ENCODE measurements at places on chromosomes 1 and 21. TPM values are rescaled to one million over a fixed set of nuclear protein-coding genes. Genes with fewer than 3 reads are reported as not detected.

DNA sequence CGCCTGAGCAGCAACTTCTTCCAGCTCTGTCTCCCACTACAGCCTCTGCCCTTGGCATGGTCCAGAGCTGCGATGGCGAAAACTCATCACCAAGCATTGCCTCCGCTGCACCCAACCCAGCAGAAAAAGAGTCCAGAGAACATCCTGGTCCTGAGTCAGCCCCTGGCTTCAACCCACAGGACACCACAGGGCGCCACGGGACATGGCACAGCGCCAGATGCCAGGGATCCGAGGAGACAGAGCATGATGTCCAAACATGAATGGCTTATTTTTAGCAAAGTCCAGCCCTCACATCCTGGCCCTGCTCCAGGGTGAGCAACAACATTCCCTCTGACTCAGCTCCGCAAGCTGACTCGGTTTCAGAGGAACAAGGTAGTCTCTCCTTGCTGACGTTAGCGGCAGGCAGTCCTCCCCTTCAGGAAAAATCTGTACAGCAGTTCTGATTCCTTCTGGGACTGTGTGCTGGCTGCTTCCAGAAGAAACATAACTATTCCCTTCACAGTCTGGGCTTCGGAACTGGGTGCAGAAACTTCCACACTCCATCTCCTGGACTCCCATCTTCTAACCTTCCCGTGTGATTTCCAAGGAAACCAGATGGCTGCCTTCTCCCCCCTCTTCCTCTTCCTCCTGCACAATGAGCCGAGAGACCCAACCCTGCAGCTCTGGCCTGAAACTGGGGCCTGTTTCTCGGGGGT is 131.3 kb downstream of the TOMM20 start:
- no peak for DNase-seq

GRCh38 chr1:109111386-109112055 is 2.4 kb upstream of the ELAPOR1 start:
- DNase-seq: no peak

- DNase-seq: no peak
Measured at GRCh38 chr1:13911697-13912619, 212.0 kb downstream of the PRDM2 start.

DNA sequence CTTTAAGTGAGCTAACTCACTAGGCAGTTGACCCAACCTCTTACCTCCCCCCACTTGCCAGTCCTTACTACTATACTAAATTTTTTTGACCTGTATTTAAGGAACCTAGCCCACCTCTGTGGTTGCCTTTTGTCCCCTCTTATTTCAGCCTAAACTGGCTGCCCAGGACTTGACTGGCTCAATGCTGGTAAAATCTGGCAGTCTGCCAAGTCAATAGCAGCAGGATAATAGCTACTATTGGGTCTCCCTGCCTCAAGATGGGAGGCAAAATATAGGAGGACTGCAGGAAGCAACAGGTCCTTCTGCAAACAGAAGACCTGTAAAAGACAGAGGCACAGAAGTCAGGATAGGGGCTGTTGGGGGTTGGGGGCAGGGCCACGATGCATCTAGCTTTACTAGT is 144.2 kb upstream of the POGK start:
- no peak for DNase-seq

LIPI gene
- not detected for total RNA-seq

DNA sequence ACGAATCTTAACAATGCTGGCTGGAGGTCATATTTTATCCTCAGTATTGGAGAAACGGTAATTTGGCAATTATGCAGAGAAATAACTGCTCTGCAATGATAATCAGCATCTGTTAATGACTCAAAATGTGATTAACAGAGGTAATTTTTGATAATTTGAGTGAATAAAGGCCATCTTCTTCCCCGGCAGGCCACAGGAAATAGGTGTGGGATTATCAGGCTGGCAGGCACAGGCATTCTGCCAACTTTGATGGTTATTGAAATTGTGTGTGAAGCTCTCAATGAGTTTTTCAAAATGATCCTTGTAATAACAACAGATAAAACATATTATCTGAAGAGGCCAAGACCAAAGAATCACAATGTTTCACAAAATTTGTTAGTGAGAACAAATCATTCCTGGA is 309.0 kb downstream of the PTGER3 start:
- no peak for DNase-seq

DNA sequence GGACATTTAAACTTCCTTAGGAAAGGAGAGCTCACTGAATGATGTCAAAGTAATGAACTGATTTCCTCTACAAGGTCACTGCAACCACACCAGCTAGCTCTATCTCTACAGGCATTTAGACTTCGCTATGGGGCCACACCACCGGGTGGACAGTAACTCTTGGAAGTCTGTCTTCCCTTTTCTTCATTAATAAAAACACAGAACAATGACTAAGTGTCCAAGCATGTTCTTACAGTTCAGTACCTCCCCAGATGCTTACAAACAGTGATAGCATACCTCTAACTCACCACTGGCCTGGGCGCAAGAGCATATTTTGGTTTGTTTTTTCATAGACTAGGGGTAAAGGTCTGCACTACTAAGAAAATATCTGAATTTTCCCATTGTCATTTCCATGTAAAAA is 54.6 kb downstream of the SIM2 start:
- no peak for DNase-seq

DNA sequence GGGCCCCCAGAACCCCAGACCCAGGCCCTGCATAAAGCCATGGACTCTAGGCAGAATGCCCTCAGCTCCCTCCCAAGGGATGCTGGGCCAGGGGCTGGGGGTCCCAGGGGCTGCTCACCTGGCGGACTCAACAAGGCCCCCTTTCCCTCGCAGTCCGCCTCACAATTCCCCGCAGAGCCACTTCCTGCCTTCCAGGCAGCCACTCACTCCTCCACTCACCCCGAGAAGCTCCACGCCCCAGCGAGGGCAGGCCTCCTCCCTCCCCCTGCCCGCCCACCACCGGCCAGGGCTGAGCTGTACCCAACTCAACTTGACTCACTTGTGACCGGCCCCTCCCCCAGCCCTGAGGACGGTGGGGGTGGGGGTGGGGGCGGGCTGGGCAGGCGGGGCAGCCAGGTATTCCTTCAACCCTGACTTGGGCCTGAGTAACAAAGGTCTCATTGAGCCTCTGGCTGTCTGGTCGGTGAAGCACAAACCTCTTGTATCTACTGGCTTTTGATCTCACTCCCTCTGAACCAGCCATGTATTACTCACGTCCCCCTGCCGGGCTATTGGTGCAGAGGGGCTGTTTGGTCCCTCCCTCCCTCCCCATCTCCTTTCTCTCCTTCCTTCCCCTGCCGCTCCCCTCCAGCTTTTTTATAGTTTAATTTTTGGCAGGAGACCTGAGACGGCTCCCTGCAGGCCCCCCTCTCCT is 5.9 kb downstream of the BLACAT1 start:
- DNase-seq: peak; percentile 77

GRCh38 chr1:84758968-84759491 is 68.8 kb upstream of the SSX2IP start:
- DNase-seq: no peak

DNA sequence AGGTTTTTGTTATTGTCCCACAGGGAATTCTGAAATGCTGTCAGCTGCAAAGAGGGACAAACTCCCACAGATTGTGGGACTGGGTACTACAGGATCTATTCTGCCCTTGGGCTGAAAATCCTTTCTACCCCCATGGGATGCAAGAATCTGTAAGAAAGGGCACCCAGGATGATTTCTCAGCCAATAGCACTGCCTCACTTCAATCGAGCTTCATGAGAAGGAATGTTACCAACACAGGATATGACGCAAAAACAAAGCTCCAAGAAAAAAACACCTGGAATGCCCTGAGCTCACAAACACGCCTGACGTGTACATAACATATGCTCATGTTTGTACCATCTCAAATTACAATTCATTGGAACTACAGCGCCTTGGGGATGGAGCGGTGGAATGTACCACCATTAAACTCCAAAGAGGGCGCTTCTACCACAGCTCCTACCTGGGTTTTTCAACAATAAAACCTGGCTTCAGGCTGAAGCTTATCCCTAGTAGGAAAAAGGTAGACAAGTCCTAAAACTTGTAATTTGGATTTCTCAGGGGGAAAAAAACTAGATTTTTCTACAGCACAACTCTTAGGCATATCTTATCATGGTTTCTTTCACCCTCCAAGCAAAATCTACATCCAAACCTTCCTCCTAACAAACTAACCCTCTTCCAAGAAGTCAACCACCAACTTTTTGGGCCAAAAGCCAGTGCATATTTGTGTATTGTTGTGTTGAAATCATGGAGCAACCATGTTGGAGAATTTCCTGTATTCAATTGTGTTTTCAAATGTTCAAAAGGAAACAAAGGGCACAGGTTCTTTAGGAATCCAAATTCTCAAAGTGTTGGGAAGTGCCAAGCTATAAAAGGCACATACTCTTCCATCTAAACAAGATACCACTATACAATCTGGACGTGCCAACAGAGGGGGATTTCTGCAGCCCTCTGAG is 78.9 kb downstream of the TGFBR3 start:
- no peak for DNase-seq

DNA sequence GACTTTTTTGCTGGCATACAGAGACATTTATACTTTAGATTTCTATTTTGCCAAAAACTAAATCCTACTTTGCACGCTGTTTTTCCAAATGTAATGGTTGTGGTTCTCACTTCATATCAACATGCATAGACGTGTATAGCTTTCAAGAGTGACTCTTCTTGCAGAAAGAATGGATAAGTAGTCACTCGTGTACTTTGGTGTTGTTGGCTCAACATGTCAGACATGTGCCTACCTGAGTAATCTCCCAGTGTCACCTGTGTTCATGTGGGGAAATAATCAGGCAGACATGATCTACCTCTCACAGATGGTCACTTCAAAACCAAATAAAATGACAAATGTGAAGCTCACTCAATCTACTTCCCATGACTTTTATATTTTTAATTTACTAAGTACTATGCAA is 73.1 kb downstream of the GPR88 start:
- no peak for DNase-seq

- no peak for DNase-seq
Measured at GRCh38 chr1:93323185-93323820, 22.4 kb upstream of the DR1 start.

GRCh38 chr1:231073331-231073730 is 33.3 kb upstream of the FAM89A start:
- no peak for DNase-seq

- DNase-seq: no peak
Measured at GRCh38 chr1:3377166-3377565, 77.3 kb upstream of the ARHGEF16 start.

UBE2U gene
- total RNA-seq: not detected

- DNase-seq: no peak
Measured at GRCh38 chr1:59484096-59484495, 187.2 kb downstream of the FGGY start.

DNA sequence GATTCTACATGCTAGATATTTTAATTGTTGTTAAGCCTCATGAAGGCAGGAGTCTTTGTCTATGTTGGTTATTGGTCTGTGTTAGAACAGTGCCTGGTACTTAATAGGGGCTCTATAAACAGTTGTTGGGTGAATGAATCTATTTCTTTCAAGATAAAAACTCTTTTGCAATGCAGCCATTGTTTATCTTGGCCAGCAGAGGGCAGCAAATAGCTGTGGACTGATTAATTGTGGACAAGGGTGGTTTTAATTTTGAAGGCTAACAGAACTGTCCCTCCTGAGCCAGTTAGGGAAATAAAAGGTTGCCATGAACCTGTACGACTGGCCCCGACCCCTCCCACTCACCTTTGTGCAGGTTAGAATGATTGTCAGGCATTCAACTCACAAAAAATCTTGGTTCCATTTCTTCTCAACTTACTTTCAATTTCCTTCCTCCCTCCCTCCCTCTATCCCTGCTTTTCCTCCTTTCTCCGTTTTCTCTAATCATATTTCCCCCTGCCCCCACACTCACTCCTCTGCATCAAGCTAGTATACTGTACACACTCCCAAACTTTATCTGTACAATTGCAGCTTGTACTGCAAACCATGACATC is 66.3 kb upstream of the DIRAS3 start:
- no peak for DNase-seq

MAN1C1 gene
- total RNA-seq: 7.8 TPM

CD5L gene
- total RNA-seq: not detected

- no peak for DNase-seq
Measured at GRCh38 chr1:228118040-228118439, 8.9 kb upstream of the MRPL55 start.

GRCh38 chr1:243343970-243344937 is 88.4 kb downstream of the SDCCAG8 start:
- no peak for DNase-seq

ZBTB8B gene
- 3.7 TPM for total RNA-seq

RIPPLY3 gene
- total RNA-seq: 2.0 TPM

RPE65 gene
- total RNA-seq: not detected

GRCh38 chr1:41856944-41857285 is 61.8 kb downstream of the HIVEP3 start:
- DNase-seq: no peak

- no peak for DNase-seq
Measured at GRCh38 chr1:191498825-191499224, 659.4 kb upstream of the RGS18 start.

GRCh38 chr21:19124691-19125090 is 721.1 kb upstream of the TMPRSS15 start:
- DNase-seq: no peak

GRCh38 chr21:32733356-32733755 is 5.5 kb upstream of the SYNJ1 start:
- no peak for DNase-seq

- DNase-seq: no peak
Measured at GRCh38 chr1:29677028-29678024, 441.0 kb downstream of the PTPRU start.

HCRTR1 gene
- 0.35 TPM for total RNA-seq

DNA sequence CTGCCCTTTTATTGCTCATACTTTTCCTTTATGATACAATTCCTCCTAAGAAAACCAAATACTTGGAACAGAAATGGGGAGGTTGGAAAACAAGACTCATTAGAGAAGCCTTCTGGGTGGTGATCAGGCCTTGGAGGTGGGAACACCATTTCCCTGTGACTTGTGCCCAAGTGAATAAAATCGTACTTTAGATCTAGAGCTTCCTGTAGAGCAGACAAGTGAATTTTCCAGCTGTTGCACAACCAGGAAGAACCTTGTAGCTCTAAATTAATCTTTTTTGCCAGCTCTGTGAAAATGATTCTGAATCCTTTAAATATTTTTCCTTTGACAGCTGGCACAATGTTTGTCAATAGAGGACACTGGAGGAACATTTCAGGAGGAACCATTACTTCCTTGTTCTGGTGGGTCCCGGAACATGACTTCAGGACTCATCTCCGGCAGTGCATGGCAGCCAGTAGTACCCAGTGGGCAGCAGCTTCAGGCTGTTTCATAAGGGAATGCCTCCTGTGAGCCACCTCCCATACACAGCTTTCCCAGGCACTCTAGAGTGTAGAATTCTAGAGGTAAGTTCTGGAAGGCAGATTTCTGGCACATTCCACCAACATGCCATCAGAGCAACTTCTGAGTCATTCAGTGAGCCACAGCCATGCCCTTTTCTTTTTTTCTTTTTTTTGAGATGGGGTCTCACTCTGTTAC is 5.5 kb upstream of the SNAPIN start:
- no peak for DNase-seq

GRCh38 chr1:61237659-61238358 is 155.4 kb downstream of the NFIA start:
- no peak for DNase-seq

- DNase-seq: no peak
Measured at GRCh38 chr1:158257888-158258287, 3.7 kb downstream of the CD1A start.

KIF17 gene
- 9.9 TPM for total RNA-seq

GRCh38 chr1:40625076-40625475 is 40.4 kb downstream of the RIMS3 start:
- DNase-seq: no peak

Data from H1 (cell line).